ENCODE measurements at places on chromosomes 12 and 14. TPM values are rescaled to one million over a fixed set of nuclear protein-coding genes. Genes with fewer than 3 reads are reported as not detected.
A peak's percentile ranks its signal among the peaks of the same experiment; 100 is the strongest.

- no peak for DNase-seq
Measured at GRCh38 chr12:100372853-100373640, 16.2 kb downstream of the SLC17A8 start.

DNA sequence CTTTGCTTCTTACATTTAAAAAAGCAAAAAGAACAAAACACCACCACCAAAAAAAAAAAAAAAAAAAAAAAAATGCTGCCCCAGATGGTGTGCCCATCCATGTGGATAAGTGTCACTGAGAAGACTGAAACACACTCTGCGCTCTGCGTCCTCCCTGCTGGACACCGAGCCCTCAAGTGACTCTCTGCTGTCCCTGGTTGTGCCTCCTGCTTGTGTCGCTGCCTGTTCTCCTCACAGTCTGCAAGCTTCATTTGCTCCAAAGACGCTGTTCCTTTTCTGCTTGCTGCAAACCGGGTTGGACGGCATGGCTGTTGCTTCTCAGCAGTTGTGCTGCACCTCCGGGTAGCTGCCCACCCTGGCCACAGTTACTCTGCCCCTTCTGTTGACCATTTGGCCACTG lies 276.2 kb upstream of the ATP2B1 start:
- DNase-seq = no peak

DNA sequence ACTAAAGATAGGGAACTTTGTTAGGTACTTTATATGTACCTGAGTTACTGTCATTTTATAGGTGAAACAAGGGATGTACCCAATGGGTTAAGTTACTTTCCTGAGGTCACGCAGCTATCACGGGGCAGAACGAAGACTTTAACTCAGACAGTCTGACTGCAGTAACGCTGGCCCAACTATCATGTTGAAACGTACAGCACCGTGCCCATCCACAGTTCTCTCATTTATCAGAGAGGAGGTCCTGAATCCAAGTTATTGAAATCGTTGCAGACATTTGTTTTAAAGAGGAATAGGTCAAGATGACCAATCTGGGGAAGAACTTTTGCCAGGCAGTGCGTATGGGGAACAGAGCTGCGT lies 587 bp upstream of the C12orf75 start:
- DNase-seq = no peak

DNA sequence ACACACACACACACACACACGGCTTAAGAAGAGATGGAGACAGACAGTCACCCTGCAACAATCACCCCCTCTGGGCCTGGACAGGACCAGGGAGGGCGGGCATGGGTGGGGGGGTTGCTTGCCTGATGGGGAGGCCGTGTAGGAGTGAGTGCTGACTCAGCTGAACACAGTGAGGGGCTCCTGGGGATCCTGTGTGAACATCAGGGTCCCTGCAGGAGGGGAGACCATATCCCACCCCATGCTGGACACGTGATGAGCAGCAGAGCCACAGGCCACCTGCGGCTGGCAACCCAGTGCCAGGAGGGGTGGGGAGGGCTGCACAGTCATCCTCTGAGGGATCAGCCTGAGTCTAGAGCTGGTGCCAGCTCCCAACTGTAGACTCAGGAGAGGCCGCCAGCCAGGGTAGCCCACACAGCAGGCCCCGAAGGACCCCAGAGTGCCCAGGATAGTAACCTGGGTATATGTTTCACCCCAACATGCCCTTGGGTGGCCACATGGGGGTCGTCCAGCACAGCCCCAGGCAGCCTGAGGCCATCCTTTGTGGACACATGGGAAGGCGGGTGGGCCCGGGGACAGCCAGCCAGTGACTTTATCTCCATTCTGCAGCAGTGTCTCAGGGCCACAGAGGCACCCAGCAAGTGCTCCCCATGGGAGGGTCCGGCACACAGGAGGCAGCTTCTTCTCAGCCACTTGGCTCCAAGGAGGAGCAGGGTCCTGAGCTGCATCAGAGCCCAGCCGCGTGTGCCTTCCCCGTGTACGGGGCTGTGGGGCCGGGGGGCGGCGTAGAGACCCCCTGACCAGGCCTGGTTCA lies 73.7 kb upstream of the SFSWAP start:
- DNase-seq = no peak

DNA sequence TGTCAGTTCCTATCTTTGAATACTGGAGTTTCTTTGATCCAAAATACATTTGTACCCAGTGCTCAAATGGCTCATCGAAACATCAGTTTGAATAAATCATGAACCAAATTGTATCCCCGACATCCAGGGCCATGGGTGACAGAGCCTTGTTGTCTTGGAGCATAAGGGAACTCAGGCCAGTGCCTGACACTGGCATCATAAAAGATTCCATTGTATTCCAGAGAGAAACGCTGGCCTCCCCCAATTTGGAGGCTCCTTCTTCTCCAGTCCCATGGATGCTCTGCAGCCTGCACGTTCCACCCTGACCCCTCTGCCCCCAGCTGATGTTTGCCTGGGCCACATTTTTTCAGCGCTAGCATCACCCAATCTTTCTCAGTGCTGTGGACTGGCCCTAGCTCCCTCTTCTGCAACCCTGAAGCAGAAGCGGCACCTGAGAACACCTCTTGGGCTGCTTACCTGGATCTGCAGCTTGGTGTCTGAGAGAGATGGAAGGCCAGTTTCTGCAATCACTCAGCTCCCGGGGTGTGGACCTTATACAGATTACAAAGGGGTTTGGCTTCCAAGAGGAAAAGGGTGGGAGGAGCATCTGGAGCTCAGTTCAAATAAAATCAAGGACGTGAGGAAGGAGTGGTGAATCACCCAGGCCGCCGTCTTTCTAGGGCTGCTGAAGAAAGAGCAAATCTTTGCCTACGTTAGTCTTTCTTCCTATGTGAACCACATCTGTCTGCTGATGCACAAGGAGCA lies at the start of gene RNASE1:
Gene RNASE1, minus strand, starts transcription at position 504 of the 744 bp plus-strand sequence. CDS start 776 bp downstream, outside the sequence.
- peak; percentile 83 for DNase-seq

- DNase-seq = peak; percentile 45
Measured at GRCh38 chr12:70719672-70720420, 82.6 kb upstream of the PTPRB start.

- no peak for DNase-seq
Measured at GRCh38 chr14:50301914-50302313, 10.1 kb downstream of the L2HGDH start.

- peak; percentile 69 for DNase-seq
Measured at GRCh38 chr12:120538281-120539156, 4.4 kb downstream of the RNF10 start.

- no peak for DNase-seq
Measured at GRCh38 chr12:68297929-68298328, 34.2 kb downstream of the MDM1 start.

- DNase-seq = no peak
Measured at GRCh38 chr14:99075061-99075460, 196.9 kb downstream of the BCL11B start.

CHGA gene
- 17.3 TPM for total RNA-seq

RARG gene
- total RNA-seq = 17.1 TPM

FAM181A gene
- not detected for total RNA-seq

PPP1CC gene
- 170 TPM for total RNA-seq
